ENCODE measurements at places on chromosomes 4 and X. TPM values are rescaled to one million over a fixed set of nuclear protein-coding genes. Genes with fewer than 3 reads are reported as not detected.

The GPC3 gene
- total RNA-seq, result 0.42 TPM

The CFP gene
- 0.89 TPM for total RNA-seq

The PGAM4 gene
- total RNA-seq, result not detected

The LSM6 gene
- total RNA-seq, result 42.1 TPM

The EVC2 gene
- total RNA-seq, result 0.55 TPM

All from K562 (cell line).